ENCODE measurements at places on chromosomes 7 and 10.

- no peak for DNase-seq
These were observed 200.3 kb downstream of the PRPF18 start for GRCh38 chr10:13787015-13787421.

- DNase-seq: no peak
These were observed 20.0 kb downstream of the HYAL4 start for GRCh38 chr7:123864966-123865365.

DNA sequence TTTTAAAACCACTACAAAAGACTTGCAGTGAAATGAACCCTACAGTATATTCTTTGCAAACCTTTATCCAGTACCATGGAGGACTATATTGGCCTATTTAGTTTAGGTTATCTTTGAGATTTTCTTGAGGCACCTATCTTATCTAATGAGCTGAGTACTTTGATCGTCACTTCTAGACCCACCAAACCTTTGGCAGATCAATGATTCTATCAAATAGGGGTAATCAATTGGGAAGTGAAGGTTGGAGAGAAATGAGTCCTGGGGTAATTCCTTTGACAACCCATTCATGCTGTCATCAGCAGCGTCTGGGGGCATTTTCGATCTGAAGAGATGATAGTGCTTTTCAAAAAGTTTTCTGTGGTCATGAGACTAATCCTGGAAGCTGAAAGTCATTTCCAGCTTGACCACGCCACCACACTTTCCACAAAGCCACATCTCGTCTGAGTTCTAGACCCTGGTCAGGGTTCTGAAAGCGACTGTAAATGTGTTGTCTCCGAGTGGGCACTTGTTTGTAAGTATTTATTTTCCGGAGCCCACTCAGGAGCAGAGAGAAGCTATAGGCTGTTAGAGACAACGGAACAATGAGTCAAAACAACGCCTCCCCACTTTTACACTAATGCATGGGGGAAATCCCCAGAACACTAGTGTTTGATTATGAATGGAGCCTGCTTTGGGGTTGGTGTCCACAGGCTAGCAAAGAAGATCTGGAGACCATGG lies 4.8 kb downstream of the EGR2 start:
- DNase-seq: no peak

DNA sequence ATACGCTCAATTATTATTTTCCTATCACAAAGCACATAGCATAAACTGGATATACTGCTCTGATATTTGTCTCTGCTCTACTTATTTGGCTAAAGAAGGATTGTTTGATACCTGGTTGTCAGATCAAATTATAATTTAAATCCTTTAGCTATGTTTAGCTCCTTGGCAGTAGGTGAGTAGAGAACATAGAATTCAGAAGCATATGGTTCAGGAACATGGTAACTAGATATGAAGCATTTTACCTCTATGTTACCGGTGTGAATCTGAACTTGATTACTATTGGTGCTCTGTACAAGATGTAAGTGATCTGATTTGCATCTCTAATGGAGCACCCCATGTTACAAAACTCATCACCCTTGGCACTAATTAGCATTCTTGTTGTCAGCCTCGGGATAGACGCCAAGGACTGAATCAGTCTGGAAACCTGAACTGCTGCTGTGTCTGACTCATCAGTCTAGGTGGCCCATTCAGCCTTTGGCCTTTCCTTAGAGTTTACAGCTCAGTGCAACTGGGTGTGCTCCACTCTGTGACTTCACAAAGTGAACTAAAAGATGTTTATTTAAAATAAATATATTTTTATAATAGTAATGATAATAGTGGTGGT lies 12.3 kb upstream of the MYPN start:
- no peak for DNase-seq

GRCh38 chr10:11865561-11865960 lies 42.4 kb downstream of the PROSER2 start:
- no peak for DNase-seq

- no peak for DNase-seq
These were observed 45.7 kb downstream of the ZNF138 start for GRCh38 chr7:64839910-64840309.

- no peak for DNase-seq
These were observed 918.6 kb upstream of the AUTS2 start for GRCh38 chr7:68679459-68680234.

GRCh38 chr10:4159173-4159572 lies 374.2 kb upstream of the KLF6 start:
- no peak for DNase-seq

GRCh38 chr10:126408953-126409641 lies 20.8 kb upstream of the ADAM12 start:
- DNase-seq: no peak

DNA sequence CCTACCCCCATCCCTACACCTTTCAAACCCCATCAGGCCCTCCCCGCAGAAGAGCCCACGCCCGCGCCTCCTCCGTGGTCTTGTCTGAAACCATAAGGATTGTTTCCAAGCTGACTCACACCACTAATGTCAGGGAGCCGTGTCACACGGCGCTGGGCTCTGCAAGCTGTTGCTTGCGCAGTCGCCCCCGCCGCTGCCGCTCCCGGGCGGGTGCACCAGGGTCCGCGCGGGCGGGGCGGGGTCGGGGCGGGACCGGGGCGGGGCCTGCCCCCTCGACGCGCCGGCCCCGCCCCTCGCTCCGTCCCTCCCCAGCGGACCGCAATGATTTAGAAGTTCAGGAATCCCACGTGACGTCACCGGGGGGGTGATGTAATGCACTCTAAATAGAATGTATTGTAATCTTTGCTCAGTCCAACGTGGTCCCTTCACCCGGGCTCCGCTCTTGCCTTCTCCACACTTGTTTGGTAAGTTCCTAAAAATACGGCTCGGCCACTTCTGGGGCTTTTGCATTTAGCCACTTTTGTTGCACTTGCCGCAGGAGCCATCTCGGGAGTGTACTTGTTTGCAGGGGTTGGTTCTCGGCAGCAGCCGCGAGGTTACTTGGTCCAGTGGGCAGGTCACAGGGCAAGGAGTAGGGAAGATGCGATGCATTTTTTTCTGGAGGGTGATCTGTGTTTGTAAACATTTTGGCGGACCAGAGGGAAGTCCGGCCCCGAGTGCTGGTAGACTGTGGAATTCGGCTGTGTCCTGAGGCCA lies 3.2 kb upstream of the CREB5 start:
- peak; percentile 94 for DNase-seq

GRCh38 chr7:105028004-105028403 lies 14.0 kb downstream of the KMT2E start:
- no peak for DNase-seq

- DNase-seq: no peak
These were observed 51.7 kb downstream of the DIP2C start for GRCh38 chr10:637771-638195.

GRCh38 chr7:36260481-36260880 lies 107.4 kb downstream of the EEPD1 start:
- no peak for DNase-seq

- DNase-seq: no peak
These were observed 662 bp downstream of the NRCAM start for GRCh38 chr7:108455551-108455997.

- no peak for DNase-seq
These were observed 382.4 kb downstream of the SORCS3 start for GRCh38 chr10:105023211-105024111.

DNA sequence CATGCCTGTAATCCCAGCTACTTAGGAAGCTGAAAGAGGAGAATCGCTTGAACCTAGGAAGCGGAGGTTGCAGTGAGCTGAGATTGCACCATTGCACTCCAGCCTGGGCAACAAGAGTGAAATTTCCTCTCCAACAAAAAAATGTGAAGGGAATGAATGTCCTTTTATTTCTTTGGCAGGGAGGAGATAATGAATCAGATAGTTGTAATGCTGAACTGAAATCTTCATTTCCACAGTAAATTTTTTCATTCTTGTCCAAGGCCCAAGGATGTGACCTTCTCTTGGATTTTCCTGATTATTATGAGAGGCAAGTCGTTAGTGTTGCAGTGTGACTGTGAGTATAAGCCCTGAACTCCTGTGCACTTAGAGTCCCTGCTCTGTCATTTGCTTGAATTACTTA lies 13.6 kb downstream of the STAMBPL1 start:
- DNase-seq: no peak
